ENCODE measurements at places on chromosomes 7 and 10.

- no peak for DNase-seq
Observed at GRCh38 chr7:12327922-12328321, 75.7 kb downstream of the VWDE start.

DNA sequence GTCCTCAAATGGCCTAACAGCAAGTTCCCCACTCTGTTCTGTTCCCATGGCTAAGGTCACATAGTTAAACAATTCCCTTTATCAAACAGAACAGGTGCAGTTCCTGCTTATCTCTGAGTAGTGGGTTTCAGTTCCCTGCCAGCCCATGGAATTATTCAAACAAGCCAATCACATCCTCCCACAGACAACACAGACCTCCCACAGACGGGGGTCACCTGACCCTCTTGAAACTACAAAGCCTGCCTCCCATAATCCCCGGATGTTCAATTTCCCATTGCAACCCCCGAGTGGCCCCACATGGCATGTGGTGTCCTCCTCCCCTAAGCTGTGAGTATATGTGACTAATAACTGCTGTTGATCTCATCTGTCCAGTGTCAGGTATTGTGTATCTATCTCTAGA lies 64.1 kb downstream of the TMEM168 start:
- no peak for DNase-seq

- no peak for DNase-seq
Observed at GRCh38 chr10:132893090-132893489, 49.3 kb downstream of the CFAP46 start.

DNA sequence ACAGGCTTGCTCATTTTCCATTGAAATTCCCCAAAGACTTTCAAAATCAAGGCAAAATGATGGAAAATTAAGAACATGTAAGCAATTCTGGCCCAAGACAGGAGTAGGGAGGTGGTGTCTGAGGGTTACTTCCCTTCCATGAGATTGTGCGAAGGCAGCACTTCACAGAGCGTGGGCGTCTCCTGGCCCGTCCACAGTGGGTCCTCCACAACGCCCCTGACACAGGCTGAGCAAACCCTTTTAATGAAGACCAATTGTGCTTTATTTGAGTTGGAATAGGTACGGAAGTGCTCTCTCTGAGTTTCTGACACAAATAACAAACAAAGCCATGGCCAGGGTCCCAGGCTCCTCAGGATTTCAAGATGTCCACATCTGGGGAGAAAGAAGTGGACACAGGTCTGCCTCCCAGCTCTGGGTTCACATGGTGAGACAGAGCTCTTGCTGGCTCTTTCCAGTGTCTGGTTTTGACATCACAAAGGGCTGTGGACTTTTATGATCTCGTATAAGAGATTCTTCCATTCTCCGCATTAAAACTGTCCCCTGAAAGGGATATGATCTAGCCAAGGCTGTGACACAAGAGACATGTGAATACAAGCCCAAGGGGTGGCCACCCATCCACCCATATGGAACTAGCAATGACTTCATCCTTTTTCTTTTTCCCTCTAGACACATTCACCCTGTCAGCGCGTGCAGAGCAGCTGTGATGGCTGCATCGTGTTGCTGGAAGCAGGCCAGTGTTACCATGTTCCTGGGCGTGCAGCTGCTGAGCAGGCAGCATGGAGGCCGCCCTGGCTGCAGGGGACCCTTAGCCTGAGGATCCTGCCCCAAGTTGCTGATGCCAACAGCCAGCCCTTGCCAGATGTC lies 145.6 kb downstream of the ADAM12 start:
- no peak for DNase-seq

GRCh38 chr7:87653178-87653577 lies 25.0 kb downstream of the RUNDC3B start:
- no peak for DNase-seq
